ENCODE measurements at places on chromosomes 13 and 19.

DNA sequence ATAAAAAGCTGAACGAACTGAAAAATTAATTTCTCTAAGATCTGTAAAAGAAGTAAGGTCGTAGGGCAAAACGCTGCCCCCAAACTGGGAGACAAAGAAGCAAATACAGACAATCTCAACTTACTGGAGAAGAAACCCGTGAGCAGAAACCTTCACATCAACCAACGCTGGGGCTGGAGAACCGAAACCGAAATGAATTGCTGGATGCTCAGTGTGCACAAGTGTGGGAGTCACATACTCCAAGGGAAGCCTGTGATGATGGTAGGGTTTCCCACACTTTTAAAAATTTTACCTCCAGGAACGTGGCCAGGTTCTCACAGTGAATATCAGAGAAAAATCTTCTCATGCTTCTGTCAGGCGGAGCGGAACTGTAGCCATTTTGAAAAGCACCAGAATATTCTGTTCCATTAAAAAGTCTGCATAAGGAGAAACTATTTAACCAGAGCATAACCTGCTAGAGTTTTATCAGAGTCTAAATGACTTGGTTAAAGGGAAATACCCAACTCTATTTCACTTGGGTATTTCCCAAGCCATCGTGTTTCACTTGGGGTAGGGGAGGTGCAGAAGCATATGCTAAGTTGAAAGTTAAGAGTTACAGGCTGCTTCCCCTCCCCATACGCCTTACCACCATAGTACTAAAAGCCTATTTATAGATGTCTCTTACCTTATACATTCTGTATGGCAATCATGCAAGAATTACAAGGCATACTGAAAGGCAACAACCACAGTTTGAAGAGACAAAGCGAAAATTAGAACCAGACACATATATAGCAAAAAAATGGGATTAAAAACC, 110.5 kb upstream of the SLITRK1 start:
- DNase-seq, result no peak

DNA sequence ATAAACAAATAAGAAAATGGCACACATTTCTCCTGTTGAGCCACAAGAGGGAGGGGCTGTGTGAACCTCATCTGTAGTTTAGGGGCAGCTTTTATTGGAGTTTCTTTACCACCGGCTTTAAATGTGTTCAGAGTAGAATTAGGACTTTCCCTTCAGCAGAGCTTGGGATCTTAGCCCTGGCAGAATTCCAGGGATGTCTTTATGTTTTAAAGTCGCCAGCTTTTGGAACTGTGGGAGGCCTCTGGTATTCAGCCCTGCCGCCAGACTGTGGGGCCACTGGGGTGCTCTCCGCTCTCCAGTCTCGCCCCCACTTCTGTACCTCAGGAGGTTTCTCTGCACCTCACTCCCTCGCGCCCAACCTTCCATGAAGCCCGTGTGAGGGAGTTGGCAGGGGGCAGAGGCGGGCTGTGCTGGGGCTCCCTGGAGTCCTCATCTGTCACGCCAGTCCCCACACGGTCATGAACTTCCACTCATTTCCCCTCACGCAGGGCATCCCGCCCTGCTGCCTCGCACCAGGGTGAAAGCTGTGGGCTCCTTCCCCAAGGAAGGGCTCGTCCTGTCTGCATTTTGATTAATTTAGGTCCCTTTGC, 31.5 kb downstream of the CCDC8 start:
- no peak for DNase-seq

- no peak for DNase-seq
These were observed 95.2 kb downstream of the LRCH1 start for GRCh38 chr13:46648166-46648607.

- DNase-seq, result no peak
These were observed 7.9 kb downstream of the AXL start for GRCh38 chr19:41226874-41227390.

DNA sequence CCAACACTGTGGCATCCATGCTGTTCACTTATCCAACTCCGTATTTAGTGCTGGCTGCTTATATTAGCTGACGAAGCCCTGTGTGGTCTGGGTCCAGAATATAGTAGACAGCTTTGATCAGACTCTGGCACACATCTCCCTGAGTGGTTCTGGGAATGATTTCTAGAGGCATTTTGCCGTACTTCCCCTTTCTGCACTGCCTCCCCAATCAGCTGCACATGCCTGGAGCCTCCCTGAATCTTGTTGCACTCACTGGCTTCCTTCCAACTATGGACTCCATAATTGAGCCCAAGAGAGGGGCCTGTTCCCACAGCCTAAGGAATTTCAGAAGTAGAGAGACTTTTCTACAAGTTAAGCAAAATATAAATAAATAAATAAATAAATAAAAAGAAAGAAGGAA, 30.4 kb upstream of the PCDH8 start:
- DNase-seq, result no peak

DNA sequence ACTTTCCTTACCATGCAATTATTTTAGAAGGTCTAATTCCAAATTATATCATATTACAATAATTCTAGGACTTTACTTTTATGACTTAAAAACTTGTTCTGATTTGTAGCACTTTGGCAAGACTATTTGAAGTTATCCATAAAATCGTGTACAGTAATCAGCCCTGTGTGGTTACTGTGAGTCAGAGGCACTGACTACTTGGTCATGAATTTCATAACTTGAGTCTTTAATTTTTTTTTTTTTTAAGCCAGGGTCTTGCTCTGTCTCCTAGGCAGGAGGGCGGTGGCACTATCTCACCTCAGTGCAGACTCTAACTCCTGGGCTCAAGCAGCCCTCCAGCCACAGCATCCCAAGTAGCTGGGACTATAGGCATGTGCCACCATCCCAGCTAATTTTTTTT, 1319.2 kb upstream of the SLC10A2 start:
- no peak for DNase-seq

GRCh38 chr19:12596485-12596884, 14.1 kb downstream of the ZNF490 start:
- DNase-seq, result no peak

- no peak for DNase-seq
These were observed 9.7 kb downstream of the DEDD2 start for GRCh38 chr19:42207767-42208271.

GRCh38 chr13:22263185-22263584, 592.3 kb downstream of the FGF9 start:
- DNase-seq, result no peak

- no peak for DNase-seq
These were observed 348.0 kb downstream of the TEX29 start for GRCh38 chr13:111668451-111668850.

DNA sequence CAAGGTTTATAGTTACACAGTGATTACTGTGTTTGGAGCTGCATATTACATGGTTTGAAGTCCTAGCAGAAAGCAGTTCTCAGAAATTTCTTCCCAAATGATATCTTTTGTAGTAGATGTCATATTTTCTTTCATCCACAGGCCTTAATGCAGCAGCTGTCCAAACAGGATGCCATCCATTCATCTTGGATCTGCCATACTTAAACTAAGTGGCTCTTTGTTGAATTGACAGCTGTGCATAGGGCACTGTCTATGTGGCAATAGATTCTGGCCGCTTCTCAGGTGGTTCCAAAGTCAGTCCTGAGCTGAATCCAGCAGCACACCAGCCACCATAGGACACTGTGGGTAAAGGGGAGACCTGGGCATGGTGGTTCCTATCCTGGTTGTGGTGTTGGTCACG, 41.6 kb upstream of the SPRY2 start:
- DNase-seq, result no peak

- no peak for DNase-seq
These were observed 236.3 kb downstream of the COL4A1 start for GRCh38 chr13:110070511-110071120.

DNA sequence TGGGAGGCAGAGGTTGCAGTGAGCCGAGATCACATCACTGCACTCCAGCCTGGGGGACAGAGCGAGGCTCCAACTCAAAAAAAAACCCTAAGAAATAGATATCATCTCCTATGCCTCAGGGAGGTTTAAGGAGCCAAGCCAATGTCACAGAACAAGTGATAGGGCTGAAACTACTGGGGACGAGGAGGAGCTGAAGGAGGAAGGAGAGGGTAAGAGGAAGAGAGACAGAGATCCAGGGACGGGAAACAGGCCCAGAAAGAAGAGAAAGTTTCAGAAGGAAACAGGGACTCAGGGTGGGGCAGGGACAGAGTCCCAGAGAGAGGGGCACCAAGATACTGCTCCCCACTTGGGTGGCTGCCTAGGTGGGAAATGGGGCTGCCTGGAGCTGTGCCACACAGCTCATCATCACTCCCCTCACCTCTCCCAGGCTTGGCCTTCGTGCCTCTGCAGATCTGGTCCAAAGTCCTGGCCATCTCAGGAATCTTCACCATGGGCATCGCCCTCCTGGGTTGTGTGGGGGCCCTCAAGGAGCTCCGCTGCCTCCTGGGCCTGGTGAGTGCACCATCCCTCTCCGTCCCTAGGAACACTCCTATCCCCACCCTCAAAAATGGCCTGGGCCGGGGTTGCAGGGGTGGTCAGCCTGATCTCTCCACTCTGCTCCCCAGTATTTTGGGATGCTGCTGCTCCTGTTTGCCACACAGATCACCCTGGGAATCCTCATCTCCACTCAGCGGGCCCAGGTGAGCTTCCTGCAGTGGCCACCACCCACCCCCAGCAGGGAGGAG, 1.5 kb downstream of the CD37 start:
- no peak for DNase-seq

DNA sequence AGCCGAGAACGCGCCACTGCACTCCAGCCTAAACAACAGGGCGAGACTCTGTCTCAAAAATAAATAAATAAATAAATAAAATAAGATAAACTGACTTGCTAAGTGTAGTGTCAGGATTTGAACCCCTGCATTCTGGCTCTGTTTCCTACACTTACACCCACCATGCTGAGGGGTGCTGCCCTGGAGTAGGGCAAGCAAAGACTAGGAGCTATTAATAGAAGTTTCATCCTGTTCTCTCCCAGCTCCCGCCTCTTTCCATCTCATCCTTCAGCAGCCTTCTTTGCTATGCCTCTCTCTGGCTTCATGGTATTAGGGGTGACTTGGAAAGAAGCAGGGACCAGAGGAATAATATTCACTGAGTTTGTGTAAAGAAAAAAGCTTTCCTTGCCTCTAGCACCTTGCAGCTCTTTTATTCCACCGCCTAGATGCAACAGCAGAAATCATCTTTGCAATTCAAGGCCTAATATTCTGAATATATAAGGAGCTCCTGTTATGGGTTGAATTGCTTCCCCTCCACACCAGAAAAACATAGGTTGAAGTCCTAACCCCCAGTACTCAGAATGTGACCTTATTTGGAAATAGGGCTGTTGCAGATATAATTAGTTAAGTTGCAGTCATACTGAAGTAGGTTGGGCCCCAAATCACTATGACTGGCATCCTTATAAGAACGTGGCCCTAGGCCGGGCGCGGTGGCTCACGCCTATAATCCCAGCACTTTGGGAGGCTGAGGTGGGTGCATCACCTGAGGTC, 8.7 kb upstream of the PLAUR start:
- DNase-seq, result no peak

DNA sequence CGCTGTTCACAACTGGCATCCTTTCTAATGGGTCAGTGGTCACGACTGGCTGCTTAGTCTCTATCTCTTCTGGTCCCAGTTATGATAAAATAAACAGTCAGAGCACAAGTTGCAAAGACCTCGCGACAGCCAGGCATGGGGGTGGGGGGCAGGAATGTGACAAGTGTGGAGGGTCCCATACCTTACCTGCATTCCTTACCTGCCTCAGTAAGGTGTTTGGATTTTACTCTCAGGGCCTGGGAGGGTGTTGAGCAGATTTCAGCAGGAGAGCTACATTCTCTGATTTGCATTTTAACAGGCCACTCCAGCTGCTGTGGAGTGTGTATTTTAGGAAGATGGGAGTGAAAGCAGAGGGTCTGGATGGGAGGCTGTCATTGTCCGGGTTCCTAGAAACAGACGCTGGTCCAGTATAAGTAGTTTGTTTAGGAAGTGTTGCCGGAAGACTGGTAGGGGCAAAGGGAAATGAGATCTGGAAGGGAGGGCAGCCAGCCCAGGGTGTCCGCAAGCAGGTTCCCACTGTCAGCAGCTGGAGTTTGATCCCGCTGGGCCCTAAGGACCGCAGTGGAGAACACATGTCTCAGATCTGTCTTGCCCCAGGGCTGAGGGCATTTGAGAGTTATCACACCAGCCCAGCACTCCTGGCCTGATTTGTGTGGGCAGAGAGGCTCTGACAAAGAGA, 920.0 kb downstream of the UQCRFS1 start:
- DNase-seq, result no peak

- no peak for DNase-seq
These were observed 4.3 kb upstream of the ZNF813 start for GRCh38 chr19:53463263-53463662.
